NCI-H2029 treated with DMSO at 0.1 percent for 48 hours (cell line): ENCODE measurements at places on chromosomes 13 and 19.

DNA sequence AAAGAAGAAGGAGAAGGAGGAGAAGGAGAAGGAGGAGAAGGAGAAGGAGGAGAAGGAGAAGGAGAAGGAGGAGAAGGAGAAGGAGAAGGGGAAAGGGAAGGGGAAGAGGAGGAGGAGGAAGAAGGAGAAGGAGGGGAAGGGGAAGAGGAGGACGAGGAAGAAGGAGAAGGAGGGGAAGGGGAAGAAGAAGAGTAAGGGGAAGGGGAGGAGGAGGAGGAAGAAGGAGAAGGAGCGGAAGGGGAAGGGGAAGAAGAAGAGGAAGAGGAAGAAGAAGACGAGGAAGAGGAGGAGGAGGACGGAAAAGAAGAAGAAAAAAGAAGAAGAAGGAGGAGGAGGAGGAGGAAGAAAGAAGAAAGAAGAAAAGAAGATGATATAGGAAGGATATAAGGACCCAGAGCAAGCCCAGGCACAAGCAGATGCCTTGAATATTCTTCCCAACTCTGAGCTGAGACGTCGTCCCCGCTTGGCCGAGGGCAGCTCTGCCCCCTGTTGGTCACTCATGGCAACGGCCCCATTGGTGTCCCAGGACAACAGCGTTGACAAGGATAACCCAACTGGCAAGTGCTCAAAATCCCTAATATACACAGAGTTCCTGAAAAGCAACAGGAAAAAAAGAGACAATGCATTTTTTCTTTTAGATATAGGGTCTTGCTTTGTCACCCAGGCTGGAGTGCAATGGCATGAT is 30.6 kb upstream of the IGSF23 start:
- no peak for DNase-seq

- DNase-seq = no peak
Observed at GRCh38 chr19:17953869-17954268, 13.0 kb upstream of the KCNN1 start.

- DNase-seq = no peak
Observed at GRCh38 chr13:94061301-94061700, 418.2 kb downstream of the DCT start.

DNA sequence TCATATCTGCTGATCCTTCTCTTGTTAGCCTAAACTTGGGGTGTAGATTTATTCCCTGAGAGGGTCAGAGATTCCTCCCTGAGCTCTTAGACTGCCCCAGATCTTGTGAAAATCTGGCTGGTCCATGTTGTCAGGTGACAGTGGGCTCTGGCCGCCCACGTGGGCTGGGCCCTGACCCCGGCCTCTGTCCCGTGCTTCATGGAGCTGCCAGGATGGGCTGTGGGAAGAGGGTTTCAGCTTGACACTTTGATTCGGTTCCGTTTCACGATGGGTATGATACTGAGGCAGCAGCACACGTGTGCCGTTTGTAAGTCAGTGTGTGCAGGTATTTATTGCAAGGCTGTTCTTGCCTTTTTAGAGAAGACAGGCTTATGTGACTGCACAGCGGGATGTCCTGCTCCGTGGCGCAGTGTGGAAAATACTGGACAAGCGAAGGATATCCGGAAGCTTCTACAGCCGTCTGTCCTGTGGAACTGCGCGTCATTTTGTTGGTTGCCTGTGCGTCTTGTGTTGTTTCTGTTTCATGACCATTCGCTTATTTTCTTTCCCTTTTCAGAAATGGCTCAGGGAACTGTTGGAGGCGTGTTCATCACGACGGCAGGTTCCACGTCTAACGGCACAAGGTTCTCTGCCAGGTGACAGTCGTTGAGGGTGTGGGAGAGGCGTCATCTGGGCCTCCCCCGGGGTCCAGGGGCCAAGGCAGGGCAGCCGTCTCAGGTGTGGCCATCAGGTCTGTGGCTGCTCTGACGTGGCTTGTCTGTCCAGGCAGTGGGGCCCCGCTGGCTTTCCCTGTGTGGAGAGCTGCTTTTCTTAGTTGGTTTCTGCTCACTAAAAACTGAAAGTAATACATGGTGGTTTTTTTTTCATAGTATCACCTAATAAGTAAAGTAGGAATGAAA is 20.5 kb downstream of the ATP4B start:
- no peak for DNase-seq

GRCh38 chr13:109783815-109784589 is 2.4 kb downstream of the IRS2 start:
- no peak for DNase-seq

GRCh38 chr13:75341028-75341427 is 140.9 kb downstream of the TBC1D4 start:
- DNase-seq = no peak

DNA sequence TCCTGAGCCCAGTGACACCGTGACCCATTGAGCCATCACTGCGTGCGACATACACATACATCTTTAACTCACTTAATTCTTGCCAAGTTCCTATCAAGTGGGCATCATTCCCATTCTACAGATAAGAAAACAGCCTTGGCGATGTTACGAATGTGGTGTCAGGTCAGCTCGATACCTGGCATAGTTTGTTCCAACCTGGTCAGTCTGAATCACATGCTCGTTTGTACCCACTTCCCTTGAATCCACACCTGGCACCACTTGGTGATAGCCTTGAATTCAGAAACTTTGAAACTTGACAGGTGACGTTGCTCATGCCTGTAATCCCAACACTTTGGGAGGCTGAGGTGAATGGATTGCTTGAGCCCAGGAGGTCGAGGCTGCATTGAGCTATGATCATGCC is 59.1 kb downstream of the SLC7A9 start:
- no peak for DNase-seq

DNA sequence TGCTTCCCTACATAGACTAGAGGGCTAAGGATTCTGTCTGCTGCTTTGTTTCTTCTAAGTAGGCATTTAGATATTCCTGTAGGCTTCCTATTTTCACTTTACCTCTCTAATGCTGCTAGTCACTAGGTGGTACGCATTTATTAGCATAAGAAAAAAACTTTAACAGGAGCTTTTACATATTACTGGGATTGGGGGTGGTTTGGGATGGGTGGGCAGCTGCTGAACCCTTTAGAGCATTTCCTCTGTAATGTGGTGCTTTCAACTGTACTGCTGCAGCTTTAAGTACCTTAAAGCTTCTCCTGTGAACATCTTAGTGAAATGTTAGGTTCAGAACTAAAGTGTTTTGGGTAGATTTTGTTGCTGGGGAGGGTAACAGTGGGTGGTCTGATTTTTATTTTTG is 92.6 kb downstream of the ZNF486 start:
- no peak for DNase-seq

- no peak for DNase-seq
Observed at GRCh38 chr19:41804336-41804735, 7.9 kb downstream of the CEACAM3 start.

DNA sequence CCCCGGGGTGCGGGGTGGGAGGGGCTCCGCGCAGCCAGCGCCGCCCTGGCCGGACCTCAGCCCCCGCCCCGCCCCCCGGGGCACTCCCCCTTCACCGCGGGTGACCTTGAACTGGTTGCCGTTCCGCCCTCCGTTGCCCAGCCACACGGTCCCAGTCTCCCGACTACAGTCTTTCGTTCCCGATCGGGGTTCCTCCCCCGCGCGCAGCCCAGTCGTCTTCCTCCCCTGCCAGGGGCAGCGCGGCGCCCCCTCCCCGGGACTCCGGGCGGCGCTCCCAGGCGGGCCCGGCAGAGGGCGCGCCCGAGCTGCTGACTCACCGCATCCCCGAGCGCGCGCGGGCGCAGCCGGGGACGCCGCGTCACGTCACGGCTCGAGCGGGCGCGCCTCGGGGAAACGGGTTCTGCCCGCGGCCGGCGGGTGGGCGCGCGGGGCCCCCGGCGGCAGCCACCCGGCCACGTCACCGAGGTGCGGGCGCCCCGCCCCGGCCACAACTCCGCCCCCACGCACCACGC is 459 bp downstream of the MIDN start:
- no peak for DNase-seq

GRCh38 chr19:16892868-16893685 is 4.3 kb downstream of the F2RL3 start:
- no peak for DNase-seq

DNA sequence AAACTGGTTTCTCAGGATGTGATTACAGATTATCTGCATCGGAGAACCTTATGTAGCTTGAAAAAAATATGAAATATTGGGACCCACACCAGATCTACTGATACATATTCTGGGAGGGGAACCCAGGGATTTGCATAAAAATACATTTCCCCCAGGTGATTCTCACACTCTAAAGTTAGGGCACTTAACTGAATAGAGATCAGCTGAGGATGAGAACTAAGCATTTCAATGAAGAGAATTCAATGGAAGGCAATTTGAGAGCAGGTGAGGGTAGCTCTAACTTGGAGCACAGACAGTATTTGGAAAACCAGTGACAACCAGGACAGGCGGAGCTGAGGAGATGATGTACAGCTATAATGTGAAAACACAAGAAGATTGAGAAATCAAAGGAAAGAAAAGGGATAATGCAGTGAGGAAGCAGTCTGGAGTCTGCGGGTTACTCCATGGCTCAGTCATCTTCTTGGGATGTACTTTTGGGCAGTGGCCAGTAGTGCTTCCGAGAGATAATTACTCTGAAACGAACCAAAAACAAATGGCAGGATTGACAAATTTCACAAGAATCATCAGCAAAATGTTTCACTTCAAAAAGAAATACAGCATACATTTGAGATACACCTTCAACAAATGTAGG is 6.1 kb upstream of the OXGR1 start:
- DNase-seq = no peak

- no peak for DNase-seq
Observed at GRCh38 chr13:110216398-110217041, 90.4 kb downstream of the COL4A1 start.

DNA sequence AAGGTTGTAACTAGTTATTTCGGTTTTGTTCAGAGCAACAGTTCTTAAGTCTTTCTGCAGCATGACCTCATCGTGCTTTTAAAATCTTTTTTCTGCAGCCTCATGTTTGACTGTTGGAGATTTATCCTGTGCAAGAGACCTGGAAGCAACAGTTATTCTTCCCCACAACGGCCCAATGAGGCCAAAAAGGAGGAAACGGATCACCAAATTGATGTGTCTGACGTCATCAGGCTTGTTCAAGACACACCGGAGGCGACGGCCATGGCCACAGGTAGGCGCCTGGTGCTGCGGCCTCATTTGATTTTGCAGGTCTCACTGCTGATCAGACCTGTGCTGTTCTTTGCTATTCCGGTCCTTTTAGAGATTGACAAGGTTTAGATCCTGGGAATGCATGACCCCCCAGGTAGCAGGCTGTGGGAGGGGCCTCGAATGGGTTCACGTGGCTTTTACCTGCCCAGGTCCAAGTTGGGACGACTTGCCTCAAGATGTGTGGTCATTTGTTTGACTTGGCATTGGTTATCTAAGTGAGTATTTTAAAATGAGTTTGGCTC is 66.8 kb upstream of the MCF2L start:
- DNase-seq = no peak

- peak; percentile 45 for DNase-seq
Observed at GRCh38 chr19:5850743-5851293, 431 bp downstream of the FUT3 start.

- no peak for DNase-seq
Observed at GRCh38 chr13:105607016-105607415, 928.4 kb downstream of the EFNB2 start.

- no peak for DNase-seq
Observed at GRCh38 chr13:110381029-110381360, 73.9 kb downstream of the COL4A2 start.

DNA sequence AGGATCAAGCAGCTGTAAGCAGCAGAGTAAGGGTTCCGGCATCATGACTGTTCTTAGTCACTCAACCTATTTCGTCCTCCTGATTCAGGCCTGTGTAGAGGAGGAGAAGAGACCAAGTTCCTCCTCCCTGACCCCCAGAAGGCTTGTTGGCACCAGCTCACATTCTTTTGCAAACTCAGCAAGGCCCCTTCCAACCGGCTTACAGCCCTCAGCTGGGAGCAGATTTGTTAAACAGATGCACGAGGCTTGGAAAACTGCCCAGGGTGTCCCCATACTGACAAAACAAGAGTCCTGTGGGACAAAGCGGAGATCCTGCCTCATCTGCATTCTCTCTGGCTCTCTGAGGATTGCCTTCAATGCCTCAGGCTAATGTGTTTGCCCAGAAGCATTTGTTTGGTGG is 113.2 kb upstream of the SOX21 start:
- DNase-seq = no peak

DNA sequence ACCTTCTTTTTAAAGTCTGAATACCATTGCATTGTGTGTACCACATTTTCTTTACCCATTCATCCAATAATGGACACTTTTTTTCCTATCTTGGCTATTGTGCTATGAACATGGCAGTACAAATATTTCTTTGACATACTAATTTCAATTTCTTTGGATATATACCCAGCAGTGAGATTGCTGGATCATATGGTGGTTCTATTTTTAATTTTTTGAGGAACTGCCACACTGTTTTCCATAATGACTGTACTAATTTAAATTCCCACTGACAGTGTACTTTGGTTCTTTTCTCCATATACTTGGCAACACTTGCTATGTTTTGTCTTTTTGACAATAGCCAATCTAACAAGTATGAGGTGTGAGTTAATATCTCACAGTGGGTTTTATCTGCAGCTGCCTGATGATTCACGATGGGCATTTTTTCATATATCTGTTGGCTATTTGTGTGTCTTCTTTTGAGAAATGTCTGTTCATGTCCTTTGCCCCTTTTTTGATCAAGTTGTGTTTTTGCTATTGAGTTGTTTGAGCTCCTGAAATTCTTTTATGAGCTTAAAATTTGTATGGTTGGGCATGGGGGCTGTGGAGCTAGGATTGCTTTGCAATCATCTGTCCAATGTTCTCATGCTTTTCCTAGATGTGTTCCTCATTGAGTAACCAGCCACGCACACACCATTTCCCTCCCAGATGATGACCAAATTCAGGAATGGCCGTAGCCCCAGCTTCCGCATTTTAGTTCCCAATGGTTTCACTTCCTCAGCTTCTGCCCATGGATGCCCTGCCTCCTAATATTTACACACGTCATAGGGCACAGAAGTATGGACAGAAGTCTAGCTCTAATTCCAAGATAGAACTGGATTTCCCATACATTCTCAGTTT is 380.0 kb upstream of the SGCG start:
- DNase-seq = no peak

GRCh38 chr13:27203854-27204253 is 32.2 kb upstream of the USP12 start:
- DNase-seq = no peak

DNA sequence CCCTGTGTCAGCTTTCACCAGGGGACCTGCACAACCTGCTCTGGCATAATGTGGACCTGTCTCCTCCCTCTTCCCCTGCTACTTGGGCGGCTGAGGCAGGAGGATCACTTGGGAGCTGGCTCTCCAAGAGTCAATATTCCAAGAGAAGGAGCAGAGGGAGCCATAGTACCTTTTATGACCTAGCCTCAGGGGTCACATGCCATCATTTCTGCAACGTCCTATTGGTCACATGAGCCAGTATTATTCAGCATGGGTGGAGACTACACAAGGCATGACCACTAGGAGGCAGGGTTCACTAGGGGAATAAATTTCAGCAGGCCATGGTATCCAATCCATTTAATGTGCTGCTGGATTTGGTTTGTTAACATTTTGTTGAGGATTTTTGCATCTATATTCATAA is 12.0 kb upstream of the SHFL start:
- DNase-seq = no peak

DNA sequence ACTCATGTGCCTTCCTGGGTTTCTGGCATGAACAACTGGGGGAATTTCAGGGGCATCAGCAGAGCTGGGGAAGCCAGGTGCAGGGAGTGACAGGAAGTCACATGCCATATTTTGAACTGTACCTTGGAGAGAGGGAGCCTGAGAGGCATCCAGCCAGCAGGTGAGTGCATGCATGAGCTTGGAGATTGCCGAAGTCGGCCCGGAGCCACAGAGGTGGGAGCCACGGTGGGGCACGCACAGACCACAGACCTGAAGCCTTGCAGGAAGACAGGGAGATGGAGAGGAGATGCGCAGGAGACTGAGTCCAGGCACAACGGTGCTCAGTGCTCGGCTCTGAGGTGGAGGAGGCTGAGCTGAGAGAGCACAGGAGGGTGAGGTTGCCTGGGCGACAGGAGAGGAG is 55.1 kb downstream of the CDADC1 start:
- DNase-seq = no peak
